Renal pelvis (tissue), 12 donors: ENCODE measurements at places on chromosomes 16 and 17.

GRCh38 chr17:44831371-44831770 lies 1.3 kb upstream of the GJC1 start:
- no peak for DNase-seq

GRCh38 chr16:87063543-87063942 lies 253.6 kb downstream of the C16orf95 start:
- DNase-seq: no peak

DNA sequence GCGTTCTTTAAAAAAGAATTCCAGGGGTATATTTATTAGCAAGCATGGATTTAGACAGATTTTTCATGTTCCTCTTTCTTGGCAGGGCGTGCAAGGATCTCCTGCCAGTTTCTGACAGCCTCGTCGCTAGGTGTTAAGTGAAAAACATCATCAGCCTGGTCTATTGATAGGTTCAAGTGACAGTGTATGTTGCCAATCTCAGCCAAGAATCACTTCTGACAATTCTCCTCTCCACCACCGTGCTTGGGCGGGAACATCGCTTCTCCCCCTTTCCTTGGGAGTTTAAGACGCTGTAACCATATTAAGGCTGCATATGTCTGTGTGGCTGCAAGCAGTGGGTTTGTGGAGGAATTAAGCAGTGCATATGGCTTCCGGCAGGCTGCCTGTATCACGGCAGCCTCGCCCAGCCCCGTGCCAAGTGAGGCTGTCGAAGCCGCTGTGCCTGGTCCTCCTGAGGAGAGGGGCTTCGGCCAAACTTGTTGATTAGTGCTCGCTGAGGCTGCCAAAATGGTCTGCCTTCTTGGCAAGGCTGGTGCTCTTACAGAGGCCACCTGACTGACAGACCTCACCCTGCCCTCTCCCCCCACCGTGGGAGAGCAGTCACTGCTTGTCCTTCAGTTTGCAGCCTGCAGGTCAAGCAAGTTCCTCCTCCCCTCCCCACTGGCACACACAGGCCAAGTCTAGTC lies 132.2 kb upstream of the MPHOSPH6 start:
- DNase-seq: no peak

DNA sequence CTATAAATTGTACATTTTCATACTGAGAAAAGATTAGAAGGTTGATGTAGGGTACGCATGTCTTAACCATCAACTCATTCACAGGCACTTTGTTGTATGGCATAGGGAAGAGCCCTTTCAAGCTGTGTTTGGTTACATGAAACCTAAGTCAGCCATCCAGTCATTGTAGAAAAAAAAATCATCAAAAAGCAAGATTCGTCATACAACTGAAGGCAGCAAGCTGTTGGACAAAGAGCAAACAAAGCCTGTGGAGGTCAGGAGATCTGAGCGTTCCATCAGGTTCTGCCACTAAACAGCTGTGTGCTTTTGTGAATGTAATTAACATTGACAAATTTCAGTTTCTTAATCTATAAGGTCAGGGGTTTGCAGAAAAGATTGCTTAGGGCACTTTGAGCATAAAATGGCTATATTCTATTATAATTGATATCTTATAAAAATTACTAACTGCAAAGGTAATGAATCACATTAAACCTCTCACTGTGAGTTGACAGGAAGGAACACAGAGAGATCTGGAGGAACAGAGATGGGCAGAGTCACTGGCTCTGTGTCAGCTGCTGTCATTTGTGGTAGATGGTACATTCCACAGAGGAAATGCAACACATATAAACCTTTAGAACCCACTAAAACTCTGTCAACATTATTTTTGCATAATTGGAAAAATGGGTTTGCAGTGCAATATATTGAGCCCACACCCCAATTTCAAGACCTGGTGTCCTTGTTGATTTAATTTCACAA lies 66.3 kb upstream of the MYOCD start:
- DNase-seq: peak; percentile 31

DNA sequence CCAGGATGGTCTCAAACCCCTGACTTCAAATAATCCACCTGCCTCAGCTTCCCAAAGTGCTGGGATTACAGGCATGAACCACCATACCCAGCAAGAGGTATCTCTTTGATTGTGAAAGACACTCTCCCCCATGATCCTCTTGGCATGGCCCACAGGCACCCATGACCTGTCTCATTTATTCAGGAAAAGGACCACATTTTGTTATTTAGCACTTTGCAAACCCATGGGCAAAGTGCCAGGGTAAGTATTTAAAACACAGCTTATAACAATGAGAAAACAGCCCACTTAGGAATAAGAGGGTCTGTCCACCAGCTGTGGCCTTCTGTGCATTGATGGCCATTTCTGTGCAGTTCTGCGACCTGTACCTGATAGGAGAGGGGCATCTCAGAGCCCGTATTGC lies 12.8 kb upstream of the AKTIP start:
- no peak for DNase-seq

DNA sequence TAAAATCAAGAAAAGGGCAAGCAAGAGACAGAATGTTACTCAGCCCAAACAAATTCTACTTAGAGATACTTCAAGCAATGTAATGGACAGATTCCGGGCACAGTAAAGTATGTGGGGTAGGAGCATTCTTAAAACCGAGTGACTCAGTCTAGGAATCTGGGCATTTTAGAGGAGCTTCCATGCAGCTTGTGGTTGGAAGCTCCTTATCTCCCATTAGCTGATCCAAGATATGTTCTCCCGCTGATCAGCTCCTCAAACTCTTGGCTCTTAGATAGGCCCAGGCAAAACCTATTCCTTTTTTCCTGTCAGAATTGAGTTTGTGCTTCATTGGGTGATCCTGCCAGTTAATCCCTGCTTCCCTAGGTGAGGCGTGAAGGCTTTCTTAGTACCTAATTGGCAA lies 303.3 kb downstream of the CEP112 start:
- no peak for DNase-seq

DNA sequence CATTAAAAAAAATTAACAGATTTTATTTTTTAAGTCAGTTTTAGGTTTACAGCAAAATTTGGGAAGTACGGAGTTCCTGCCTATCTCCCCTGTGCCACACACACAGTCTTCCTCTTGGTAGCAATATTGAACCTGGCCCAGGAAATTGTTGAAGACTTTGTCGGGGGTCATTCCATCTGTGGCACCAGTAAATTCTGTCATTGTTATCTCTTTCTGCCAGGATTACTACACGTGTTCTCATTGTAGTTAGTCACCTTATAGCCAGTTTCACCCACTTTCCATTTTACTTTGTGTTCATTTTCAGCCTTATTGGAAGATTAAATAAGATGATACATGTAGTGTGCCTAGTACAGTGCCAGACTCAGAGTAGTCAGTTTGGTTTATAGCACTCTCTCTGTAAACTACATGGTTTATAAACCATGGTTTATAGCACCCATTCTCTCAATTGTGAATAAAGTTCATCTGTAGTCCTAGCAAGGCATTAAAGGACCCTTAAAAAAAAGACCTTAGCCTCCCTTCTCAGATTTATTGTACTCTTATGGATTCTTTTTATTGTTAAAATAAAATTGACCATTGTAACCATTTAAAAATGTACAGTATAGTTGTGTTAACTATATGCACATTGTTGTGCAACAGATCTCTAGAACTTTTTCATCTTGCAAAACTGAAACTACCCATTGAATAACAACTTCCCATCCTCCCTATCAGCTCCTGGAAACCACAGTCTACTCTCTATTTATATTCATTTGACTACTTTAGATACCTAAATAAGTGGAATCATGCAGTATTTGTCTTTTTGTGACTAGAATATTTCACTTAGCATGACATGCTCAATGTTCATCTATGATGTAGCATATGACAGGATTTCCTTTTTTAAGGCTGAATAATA lies 36.1 kb downstream of the NLK start:
- no peak for DNase-seq

DNA sequence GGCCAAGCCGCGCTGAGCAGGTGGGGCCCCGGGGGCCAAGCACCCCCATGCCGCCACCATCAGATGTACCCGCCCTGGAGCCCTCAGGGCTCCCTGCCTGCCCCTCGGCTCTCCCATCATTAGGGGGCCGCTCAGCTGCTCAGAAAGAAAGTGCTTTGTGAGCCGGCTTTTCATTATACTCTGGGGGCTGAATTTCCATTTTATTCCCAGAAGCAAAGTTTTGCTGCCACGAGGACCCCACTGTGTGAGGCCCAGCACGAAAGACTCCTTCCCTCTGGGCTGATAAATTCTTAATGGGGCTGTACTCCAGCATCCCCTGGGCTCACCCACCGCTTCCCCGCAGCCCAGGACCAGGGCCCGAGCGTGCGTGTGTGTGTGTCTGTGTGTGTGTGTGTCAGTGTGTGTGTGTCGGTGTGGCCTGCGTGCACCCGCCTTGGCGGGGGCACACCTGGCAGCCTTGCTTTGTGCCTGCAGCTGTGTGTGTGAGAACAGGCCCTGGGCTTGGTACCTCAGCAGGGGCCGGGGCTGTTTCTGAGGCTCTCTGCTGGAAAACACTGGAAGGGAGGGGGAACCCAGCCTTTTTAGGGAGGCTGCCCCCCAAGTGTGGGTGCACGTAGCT lies 103.0 kb upstream of the GSE1 start:
- DNase-seq: no peak

DNA sequence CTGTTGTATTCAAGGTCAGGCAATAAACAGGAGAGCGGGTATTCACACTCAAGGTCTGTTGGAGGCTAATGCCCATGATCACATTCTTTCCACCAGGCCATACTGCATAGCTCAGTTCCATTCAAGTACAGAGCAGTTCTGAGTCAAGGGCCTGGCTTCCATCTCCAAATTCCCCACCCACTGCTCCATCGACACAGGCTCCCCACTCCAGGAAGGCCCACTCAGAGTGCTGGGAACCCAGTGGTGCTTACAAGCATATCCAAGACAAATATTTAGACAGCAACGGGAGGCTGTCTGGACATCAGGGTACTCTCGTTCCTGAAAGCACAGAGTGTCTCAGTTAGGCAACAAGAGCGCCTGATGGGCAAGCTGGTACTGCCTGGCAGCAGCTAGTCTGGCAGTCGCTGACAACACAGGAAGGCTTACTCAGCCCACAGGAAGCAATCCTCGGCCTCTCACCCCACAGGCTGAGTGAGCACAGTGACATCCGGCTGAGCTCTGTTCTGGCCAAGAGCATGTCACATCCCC lies 40.9 kb downstream of the RFFL start:
- no peak for DNase-seq

GRCh38 chr17:81342269-81343070 lies 47.4 kb upstream of the SLC38A10 start:
- DNase-seq: no peak

DNA sequence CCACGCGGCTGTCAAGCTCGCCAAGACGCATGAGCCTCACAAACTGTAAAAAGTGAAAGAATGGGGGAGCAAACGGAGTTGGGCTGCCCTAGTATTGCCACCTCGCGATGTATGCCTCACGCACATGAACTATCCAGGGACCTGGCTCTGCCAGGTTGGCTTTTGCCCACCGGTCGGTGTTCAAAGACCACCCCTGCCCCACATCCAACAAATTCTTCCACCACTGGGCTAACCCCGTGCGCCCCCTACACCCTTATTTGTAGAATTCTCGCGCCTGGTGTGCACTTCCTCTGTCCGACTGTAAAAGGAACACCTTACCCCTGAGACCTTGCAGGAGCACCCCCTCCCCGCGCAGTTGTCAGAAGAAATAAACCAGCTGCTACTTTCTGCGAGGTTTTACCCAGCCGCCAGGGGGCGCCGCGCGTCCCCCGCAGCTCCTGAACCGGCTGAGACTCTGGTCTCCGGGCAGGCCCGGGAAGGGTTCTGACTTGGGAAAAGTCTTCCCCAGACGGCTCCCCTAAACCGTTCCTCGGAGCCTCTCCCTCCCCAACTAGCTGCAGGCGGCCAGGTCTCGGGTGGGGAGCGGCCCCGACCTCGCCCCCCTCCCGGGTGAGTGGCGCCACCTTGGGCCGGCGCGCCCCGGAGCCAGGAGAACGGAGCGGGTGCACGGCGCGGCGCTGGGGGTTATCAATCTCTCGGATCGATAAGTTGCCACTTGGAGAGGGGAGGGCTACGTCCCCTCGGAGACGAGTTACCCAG lies 1.7 kb upstream of the ZNF423 start:
- DNase-seq: no peak

DNA sequence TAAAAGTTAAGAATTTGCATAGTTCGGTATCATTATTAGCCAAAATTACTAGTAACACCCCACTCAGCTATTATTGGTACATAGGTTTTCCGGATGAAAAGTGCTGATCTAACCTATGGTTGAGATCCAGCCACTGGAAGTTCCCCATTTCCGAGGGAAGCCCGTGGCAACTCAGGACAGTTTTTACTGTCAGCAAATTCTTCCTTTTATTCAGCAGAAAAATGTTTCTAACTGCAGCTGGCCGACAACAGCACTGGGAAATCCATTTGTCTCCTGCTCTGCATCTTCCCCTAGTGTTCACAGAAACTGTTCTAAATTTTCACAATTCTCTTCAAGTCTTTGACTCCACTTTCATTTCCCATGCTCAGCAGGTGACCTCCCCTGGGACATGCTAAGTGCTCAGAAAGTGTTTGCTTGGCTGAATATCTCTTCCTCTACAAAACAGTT lies 15.5 kb upstream of the MMD start:
- DNase-seq: no peak

DNA sequence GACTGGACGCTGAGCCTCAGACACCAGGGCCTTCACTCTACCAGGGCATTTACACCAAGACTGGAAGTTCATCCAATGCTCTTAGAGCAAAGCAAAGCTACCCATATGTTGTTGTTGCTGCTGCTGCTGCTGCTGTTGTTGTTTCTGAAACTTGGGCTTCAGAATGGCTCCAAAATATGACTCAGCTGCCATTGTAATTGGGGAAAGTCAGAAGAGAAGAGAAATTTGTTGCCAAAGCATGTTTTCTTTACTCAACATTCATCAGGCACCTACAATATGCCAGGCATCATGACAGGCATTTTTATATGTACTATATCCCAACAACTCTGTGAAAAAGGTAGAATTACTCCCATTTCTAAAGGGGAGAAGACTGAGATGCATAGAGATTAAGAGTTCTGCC lies 11.9 kb downstream of the KRT32 start:
- DNase-seq: no peak

DNA sequence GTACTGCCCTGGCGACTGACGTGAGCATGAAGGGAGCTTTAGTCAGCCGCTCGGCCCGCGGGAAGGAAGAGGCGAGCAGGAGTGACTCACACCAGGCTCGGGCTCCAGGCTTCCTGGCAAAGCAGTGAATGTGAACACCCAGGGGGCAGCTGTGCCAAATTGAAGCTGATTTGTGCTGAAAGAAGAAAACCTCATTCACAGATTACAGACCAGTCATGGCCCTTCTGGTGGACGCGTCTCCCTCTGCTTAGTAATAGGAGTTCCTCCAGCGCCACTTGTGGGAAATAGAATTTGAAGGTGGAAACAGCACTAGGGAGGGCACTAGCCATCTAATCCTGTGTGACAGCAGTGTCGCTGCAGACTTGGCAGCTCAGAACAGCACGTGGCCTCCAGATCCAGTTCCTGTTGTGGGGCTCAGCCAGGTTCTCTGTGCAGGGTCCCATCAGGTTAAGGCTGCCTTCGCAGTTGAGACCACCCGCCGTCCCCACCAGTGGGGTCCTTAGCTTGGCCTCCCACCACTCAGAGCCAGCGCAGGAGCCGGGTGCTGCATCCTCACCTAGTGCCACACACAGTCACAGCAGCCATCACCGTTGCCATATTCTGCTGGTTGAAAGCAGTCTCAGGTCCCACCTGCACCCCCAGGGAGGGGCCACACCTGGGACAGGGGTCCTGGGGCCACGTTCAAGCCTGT lies 164.5 kb upstream of the CHMP6 start:
- DNase-seq: no peak
